Glutamatergic neuron (in vitro differentiated cells): ENCODE measurements at places on chromosomes 16 and 17.

DNA sequence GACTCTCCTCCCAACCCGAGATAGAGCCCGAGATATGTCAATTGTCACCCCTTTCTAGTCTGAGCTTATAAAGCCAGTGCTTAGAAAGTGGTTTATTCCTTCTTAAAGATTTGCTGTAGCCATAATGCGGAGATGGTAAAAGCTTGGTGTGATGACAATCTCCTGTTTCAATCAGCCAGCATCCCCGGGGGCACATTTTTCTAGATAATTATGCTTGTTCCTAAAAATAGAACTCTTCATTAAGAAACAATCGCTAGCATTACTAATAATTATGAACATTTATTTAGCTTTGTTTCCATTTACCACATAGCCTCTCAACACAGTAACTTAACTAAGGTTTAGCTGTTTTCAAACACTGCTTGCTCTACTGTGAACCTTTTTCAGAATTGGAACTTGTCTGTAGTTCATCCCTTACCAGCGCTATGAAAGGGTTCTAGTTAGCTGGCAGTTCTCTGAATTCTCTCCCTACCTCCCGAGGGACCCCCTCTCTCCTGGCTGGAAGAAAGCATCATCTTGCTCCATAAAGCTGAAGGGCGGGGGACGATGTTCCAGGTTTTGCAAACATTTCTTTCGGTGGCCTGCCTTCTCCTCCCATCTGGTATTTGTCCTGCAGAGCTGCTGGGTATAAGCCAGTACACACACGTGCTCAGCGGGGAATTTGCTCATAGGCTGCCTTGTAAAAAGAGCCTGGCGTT is 922 bp upstream of the MRPL58 start:
- DNase-seq = peak; percentile 56

DNA sequence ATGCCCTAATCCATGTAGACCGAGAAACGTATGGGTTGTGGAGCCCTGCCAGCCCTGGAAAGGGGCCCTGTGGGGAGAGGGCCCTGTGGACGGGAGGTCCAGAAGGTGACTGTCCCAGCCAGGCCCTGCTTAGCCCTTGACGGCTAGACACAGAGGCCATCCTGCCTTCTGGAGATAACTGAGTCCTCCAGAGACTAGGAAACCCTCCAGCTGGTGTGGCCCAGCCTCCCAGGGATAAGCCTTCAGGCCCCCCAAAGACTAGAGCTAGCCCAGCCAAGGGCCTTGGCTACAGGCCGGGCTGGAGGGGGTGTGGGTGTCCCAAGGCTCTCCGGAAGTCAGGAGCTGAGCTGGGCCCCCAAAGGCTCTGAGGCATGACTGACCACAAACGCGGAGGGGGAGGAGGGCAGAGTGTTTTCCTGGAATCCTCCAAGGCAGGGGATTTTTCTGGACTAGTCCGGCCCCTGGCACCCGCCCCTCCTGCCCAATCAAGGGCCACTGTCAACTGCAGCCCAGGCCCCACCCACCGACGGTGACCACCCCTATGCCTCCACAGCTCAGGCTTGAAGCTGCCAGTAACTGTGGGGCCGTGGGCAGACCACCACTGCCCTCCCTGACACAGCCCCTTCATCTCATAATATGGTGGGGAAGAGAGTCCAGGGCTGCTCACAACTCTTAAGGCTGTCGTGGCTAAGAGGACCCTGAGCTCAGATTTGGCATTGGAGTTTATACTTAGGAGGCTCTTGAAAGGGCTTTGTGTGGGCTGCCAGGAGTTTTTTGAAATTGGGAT is 885 bp upstream of the VASN start:
- no peak for DNase-seq

- DNase-seq = peak; percentile 99
Observed at GRCh38 chr16:81095953-81096714, at the start of gene GCSH. Gene GCSH (minus strand): TSS chr16:81096395. CDS start chr16:81096278, 117 bp downstream.

DNA sequence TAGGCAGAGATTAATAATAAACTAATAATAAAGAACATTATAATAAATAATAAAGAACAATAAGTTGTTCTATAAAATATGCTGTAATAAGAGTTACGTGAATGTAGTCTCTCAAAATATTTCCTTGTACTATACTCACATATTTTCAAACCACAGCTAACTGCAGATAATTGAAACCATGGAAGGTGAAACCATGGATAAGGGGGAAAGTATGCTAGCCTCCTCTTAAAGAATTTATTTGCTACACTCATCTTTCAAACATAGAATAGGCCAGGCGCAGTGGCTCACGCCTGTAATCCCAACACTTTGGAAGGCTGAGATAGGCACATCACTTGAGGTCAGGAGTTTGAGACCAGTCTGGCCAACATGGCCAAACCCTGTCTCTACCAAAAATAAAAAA is 18.5 kb downstream of the CYTH1 start:
- DNase-seq = no peak
